Activated CD8-positive, alpha-beta T cell treated with anti-CD3 and anti-CD28 coated beads, Interleukin-2, amount 10 ng/mL, durations not matched to agents 7 days and 5 days (primary cell): ENCODE measurements at places on chromosomes 6 and 20.

DNA sequence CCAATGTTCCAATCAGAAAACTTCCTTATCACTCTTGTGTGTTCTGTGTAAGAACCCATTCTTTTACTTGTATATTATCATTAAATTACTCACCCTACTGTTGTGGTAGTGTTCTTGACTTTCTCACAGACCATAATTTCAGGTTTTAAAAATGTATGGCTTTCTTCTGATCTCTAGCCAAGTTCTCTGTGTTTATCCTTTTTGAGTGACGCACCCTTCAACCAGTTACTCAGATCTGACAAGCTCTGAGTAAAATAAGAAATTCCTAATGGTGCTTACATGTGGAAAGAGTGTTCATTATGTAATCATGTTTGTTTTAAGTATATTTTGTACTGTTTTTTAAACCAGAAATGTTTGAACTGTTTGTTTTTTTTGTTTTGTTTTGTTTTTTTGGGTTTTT is 11.0 kb downstream of the TBPL1 start:
- no peak for DNase-seq

GRCh38 chr6:74346936-74347535 is 651.0 kb downstream of the CD109 start:
- no peak for DNase-seq

DNA sequence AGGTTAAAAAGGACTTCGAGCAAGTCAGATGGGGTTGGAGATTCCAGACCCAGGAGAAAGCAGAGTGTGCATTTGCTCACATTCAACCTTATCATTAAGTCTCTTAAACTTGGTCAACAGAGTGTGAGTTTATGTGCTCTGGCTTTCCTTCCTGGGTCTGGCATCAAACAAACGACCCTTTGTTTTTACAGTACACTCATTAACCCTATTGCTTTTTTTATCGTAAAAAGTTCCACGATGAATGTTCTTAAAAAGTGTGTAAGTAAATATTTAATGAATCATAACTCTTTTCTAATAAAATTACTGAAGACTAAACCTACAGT is 2.5 kb downstream of the FYN start:
- no peak for DNase-seq

DNA sequence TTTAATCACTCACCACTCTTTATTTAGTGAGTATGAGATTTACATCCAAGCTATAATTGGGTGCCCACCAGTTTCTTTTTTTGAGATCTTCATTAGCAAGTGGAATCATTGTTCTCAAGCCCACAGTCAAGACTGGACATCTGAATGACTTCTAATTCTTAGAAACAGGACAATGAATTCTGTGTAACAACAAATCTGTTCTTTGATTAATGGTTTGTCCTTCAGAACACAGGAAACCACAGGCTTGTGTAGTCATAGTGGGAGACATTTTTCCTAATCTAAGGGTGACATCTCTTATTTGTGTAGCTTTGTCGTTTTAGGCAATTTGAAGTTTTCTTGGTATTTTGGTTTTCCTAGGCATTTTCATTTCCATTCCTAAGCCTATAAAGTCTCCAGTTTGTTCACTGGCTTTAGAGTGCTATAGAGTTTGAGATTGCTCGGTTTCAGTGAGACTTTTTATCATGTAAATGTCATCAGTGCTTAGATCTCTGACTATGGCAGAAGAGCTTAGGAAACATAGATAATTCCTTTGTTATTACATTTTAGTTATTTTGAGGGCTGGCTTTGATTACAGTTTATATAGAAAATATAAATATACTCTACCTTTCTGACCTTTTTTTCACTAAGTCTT is 903.9 kb upstream of the MAP3K7 start:
- no peak for DNase-seq

DNA sequence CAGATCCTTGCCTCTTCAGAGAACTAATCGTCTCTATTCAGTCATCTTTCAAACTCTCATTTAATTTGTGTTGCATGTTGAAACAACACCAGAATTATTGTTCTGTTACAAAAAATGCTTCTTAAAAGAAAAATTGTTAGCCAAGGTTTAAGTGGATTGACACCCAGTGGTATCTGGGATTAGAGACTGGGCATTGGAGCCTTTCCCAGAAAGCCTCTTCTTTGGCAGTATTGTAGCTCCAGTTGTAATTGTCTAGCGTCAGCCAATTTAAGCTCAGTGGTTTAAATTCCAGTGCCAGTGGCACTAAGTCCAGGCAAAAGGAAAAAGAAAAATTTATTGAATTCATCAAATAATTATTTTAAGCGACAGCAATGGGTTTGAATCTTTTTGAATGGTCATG is 801 bp downstream of the CCDC28A start:
- DNase-seq: no peak

DNA sequence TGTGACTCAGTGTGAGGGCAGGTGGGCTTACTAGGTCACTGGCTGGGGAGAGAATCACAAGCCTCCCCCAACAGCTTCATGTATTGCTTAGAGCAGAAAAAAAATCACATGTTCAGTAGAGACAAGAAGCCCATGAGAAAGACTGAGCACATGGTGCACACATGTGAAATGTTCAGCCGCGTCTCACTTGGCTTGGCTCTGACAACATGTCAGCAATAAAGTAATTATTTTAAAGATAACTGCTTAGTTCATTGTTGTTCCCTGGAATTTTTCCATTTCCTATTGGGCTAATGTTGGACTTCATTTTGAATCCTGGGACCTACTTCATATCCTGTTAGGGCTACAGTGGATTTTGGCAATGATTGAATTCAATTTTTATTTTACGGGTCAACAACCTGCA is 222.6 kb downstream of the C6orf118 start:
- DNase-seq: no peak

GRCh38 chr6:79536954-79537747 is at the start of gene LCA5:
TSS of gene LCA5 (minus strand) at chr6:79537430. CDS start at chr6:79518894, 18,536 bp downstream.
- DNase-seq: peak; percentile 86

GRCh38 chr6:24768361-24768760 is 6.4 kb upstream of the GMNN start:
- no peak for DNase-seq

GRCh38 chr20:47735412-47736400 is 49.6 kb downstream of the SULF2 start:
- peak; percentile 40 for DNase-seq

DNA sequence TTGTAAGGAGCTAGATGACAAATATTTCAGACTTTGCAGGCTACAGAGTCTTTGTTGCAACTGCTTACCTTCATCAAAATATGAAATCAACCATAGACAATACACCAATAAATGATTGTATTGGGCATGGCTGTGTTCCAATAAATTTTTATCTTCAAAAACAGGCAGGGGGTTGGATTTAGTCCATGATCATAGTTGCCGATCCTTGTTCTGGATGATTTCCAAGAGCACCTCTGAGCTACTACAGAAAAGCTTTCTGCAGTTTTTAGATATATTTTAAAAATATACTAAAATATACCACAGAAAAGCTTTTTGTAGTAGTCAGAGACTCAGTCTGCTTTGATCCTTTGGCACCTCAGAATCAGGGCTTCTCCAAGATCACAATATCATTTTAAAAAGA is 145.0 kb downstream of the HTR1B start:
- no peak for DNase-seq

DNA sequence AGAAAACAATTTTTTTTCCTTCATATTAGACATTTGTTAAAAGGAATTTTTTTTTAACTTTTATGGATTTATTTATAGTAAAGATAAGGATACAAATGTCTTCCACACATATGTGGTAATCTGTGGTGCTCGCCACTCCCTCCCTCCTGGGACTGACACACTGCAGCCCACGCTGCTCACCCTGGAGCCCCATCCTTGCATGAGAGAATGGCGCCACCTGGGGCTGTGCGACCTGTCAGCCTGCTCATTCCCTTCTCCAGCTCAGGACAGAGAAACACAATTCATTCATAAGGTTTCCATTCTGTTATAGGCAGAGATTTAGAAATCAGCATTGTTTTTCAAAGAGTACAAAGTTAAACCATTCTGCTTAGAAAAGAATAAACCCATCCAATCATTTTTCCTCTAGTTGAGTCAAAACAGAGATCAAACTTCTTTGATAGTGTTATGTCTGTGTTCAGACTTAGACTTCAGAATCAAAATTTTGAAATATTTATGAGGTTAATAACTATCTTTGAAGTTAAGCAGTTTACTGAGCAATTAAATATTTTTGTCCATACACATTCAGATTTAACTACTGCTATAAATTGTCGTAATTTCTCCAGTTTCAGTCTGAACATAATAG is 42.8 kb upstream of the DYNLRB1 start:
- DNase-seq: peak; percentile 52

GRCh38 chr20:43976547-43976946 is 61.9 kb downstream of the TOX2 start:
- DNase-seq: no peak

GRCh38 chr6:137661601-137662000 is 167.4 kb upstream of the OLIG3 start:
- peak; percentile 66 for DNase-seq

GRCh38 chr6:158026901-158027589 is 45.4 kb downstream of the SYNJ2 start:
- DNase-seq: no peak

- DNase-seq: no peak
Observed at GRCh38 chr6:44129841-44130322, 2.5 kb downstream of the TMEM63B start.

- no peak for DNase-seq
Observed at GRCh38 chr6:4271761-4272470, 136.5 kb upstream of the ECI2 start.

GRCh38 chr6:77470983-77471382 is 7.7 kb upstream of the HTR1B start:
- no peak for DNase-seq

DNA sequence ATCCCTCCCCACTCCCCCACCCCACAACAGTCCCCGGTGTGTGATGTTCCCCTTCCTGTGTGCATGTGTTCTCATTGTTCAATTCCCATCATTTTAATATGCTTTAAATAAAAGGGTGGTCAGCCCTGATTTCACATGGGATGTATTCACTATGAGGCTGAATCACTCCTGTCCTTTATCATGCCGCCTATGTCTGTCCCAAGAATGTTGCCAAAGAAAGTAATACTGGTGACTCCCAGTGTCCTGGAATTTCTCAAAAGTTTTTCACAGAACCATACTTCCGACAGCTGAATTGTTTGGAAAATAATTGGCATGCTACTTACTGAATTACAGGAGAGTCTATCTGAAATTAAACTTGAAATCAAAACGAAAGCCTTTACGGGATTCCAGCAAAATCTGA is 217.7 kb downstream of the HAO1 start:
- no peak for DNase-seq

- no peak for DNase-seq
Observed at GRCh38 chr6:7087066-7087465, 20.7 kb upstream of the RREB1 start.

DNA sequence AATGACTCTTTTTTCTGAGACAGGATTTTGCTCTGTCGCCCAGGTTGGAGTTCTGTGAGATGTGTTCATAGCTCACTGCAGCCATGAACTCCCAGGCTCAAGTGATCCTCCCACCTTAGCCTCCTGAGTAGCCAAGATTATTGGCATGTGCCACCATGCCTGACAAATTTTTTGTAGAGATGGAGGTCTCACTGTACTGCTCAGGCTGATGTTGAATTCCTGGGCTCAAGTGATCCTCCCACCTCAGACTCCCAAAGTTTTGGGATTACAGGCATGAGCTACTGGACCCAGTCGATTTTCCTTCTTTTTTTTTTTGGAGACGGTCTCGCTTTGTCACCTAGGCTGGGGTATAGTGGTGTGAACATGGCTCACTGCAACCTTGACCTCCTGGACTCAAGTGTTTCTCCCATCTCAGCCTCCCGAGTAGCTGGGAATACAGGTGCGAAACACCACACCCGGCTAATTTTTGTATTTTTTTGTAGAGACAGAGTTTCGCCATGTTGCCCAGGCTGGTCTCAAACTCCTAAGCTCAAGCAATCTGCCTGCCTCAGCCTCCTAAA is 24.3 kb downstream of the BCL2L1 start:
- no peak for DNase-seq

GRCh38 chr6:129031051-129031599 is 148.2 kb downstream of the LAMA2 start:
- DNase-seq: no peak

- DNase-seq: no peak
Observed at GRCh38 chr6:84641076-84641475, 123.3 kb downstream of the TBX18 start.

DNA sequence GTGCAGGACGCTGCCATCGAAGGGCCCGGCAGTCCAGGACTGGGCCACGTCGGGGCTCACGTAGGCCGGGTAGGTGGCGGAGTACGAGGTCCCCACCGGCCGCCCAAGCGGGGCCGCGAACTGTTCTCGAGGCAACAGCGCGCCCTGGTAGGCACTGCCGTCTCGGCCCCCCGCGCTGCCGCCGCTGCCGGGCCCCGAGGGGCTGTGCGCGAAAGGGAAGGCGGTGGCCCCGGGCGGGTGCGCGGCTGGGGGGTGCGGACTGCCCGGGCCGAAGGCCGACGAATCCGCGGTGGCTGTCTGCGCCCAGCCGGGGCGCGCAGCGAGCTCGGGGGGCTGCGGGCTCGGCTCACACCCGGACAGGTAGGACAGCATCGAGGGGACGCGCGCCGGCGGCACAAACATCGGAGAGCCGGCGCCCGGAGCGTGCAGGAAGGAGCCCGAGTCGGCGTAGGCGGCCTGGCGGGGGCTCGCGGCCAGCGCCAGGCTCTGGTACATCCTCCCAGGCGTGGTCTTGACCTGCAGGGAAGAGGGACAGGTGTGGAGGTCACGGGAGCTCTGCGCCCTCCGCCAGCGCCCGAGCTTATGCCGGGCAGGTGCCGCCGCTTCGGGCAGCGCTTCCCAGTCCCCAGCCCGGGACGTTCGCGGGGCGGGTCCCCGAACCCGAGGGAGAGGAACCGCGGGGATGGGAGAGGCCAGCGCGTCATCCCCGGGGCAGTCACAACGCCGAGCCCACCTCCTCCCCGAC is 596 bp downstream of the GATA5 start:
- DNase-seq: no peak

DNA sequence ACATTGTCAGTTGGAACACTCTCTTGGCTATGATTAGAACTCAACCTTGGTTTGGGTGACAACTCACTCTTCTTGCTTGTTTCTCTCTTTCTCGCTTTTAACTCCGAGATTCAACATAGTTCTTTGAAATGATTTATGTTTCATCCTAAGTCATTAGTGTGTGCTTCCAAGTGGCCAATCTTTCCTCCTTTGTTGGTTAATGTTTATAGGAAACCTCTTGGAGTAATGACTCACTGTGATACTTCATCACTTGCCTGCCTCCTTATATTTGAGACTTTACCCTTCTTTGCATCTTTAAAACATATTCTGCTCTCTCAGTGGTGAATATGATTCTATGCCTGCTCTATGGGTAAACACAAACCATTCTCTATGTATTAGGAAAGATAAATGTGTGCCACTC is 279.7 kb upstream of the FLRT3 start:
- DNase-seq: no peak

GRCh38 chr6:49607391-49607982 is 29.2 kb downstream of the RHAG start:
- DNase-seq: no peak
